ENCODE measurements at places on chromosomes 3 and 15.

GRCh38 chr15:80288131-80288530 lies 36.1 kb upstream of the CTXND1 start:
- DNase-seq, result no peak

GRCh38 chr15:66997212-66997611 lies 68.2 kb upstream of the SMAD3 start:
- peak; percentile 63 for DNase-seq

DNA sequence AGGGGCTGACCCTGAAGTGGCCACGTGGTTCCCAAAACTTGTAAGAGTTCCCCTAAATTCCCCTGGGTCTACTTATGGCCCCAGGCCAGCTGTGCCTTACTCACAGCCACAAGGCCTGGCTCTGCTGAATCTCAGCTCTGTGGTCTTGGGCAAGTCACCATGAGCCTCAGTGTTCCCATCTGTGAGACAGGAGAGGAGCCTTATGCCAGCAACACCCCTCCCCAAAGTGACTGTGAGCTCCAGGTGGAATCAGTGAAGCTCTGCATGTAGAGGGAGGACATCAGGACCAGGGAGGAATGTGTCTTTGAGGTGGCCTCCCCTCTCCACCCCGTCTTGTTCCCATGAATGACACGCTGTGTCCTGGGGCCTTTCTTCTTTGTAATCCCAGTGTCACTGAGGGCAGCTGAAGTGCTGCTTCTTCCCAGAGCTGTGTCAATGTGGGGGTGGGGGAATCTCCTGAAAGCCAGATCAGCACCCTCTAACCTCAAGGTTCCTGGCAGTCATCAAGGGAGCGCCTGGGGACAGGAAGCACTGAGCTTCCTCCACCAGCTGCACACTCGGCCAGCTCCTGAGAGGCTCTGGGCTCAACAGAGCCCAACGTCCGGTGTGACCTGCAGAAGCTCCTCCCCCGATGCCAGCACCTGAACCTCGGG lies 258.9 kb downstream of the UACA start:
- DNase-seq, result peak; percentile 52

- DNase-seq, result peak; percentile 48
Observed at GRCh38 chr3:56918111-56918568, 116.4 kb upstream of the ARHGEF3 start.

GRCh38 chr3:50047426-50047825 lies 41.3 kb upstream of the RBM5 start:
- DNase-seq, result no peak

- DNase-seq, result no peak
Observed at GRCh38 chr3:13348661-13349396, 71.3 kb downstream of the NUP210 start.

DNA sequence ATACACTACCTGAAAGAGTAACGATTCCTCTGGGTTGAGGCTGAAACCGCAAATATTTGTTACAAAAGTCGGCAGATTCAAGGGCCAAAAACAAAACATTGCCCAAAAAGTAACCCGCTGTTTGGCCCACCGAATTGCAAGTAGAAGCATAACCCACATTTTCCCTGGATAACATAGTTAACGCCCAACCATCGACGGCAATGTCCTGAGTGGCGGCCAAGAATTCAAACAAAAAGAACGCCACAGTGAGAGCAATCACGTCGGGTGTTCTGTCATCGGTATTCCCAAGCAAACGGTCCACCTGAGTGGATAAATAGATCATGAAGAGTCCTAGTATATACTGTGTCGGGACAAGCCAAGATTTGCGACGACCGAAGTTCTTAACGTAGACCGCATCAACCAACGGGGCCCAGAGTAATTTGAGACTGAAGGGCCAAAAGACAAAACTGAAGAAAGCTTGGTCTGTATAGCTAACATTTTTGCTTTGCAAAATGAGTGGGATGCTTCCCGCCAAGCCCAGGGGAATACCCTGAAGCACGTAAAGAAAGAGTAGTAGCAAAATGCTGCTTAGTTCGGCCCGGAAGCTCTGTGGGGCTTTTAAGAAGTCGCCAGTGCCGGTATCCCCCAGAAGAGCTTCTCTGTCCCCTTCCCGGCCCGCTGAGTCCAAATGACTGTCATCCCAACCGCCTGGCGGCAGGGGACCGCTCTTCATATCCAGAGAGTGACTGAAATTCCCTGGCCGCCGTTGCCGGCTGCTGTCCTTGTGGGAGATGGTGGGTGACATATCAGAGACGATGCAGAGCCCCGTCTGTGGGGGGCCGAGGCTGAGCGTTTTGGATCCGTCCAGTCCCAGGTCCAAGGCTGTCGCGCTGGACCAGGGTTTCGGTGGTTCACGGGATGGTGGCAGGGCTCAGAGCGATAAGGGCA lies 750 bp downstream of the SLC33A1 start:
- no peak for DNase-seq

DNA sequence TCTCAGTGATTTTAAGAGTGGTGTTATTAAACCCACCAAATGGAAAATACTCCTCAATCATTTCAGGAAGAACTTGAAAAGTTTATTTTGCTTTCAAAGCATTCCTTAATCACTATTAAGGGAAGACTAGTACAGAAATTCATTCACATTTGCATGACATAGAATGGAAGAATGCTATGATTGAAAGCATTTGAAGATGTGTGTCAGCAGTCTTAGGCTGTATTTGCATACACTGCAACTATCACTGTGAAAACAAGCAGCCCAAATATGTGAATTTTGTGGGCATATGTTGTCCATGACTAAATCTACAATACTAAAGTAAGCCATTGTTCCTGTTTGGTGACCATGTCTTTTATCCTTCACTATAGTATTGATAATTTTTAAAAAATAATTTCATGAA lies 95.8 kb downstream of the CNTN3 start:
- no peak for DNase-seq

GRCh38 chr3:127133971-127134370 lies 59.0 kb upstream of the PRR23E start:
- DNase-seq, result no peak

DNA sequence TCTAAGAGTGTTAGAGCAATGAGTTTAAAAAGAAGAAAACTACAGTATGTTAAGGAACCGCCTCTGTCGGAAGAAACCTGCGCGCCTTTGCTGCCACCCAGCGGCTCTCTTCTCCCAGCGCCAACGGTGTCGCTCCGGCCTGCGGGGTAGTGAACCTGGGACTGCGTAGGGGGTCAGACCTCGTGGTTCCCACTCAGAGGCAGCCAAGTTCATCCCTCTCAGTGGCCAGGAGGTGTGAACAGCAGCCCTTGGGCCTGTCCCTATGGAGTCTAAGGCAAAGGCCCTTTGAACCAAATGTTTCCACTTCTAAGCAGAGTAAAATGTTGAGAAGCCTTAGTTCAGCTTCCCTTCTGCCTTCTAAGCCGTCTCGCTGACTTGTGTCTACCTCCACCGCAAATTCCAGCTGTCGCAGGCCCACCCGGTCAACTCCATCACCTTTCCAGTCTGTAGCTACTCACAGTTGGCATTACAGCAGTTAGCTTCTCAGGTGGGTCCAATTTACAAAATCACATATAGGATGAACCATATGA lies 980 bp upstream of the RAB27A start:
- DNase-seq, result no peak

GRCh38 chr15:41899854-41900442 lies 6.1 kb upstream of the SPTBN5 start:
- no peak for DNase-seq

GRCh38 chr15:60477916-60478565 lies 901 bp downstream of the ICE2 start:
- peak; percentile 39 for DNase-seq

DNA sequence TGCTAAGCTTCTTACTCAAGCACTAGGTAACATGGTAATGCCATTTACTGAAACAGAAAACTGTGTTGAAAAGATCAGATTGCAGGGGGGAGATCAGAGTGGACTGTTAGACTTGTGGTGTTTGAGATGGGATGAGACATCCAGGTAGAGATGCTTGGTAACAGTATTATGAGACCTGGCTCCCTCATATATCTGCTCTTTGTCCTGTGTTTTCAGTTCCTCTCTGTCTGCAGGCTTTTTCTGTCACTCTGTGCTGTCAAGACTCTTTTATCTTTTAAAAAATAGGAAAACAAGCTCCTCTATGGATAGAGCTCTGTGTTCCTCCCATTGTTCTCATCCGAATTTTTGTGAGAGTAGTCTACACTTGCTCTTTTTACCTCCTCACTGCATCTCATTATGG lies 48.1 kb downstream of the CALML4 start:
- no peak for DNase-seq

DNA sequence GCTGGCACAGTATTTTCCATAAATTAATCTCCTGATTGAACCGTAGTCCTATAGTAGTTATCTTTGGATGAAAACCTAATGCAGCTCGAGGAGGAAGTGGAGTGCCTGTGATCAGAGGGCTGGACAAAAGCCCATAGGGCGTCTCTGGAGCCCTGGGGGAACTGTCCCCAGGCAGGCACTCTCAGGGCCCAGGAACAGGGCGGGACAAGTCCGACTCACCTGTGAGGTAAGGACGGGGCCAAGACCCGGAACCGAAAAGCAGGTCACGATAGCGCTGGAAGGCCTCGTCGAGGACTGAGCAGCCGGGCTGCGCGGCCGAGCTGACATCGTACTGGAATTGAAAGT lies 341 bp downstream of the HEXA start:
- peak; percentile 40 for DNase-seq

- no peak for DNase-seq
Observed at GRCh38 chr3:132325634-132326033, 8.4 kb downstream of the ACP3 start.

GRCh38 chr15:29813009-29813408 lies 9.3 kb downstream of the TJP1 start:
- DNase-seq, result peak; percentile 74

DNA sequence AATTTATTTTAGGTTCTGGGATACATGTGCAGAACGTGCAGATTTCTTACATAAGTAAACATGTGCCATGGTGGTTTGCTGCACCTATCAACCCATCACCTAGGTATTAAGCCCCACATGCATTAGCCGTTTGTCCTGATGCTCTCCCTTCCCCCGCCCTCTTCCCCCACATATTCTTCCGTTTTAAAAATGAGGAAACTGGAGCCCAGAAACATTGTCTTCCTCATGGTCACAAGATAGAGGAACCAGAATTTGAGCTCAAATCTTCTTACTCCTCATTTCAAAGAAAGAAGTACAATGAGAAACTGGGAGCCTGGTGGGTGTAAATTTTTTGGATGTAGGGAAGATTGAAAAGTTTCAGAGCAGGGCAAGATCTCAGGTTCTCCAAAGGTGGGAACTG lies 56.1 kb upstream of the USP3 start:
- DNase-seq, result no peak

GRCh38 chr3:28291577-28291976 lies 50.2 kb downstream of the CMC1 start:
- no peak for DNase-seq

GRCh38 chr3:175620532-175620931 lies 761.4 kb downstream of the NAALADL2 start:
- no peak for DNase-seq

- DNase-seq, result no peak
Observed at GRCh38 chr15:33524274-33524673, 213.5 kb downstream of the RYR3 start.

DNA sequence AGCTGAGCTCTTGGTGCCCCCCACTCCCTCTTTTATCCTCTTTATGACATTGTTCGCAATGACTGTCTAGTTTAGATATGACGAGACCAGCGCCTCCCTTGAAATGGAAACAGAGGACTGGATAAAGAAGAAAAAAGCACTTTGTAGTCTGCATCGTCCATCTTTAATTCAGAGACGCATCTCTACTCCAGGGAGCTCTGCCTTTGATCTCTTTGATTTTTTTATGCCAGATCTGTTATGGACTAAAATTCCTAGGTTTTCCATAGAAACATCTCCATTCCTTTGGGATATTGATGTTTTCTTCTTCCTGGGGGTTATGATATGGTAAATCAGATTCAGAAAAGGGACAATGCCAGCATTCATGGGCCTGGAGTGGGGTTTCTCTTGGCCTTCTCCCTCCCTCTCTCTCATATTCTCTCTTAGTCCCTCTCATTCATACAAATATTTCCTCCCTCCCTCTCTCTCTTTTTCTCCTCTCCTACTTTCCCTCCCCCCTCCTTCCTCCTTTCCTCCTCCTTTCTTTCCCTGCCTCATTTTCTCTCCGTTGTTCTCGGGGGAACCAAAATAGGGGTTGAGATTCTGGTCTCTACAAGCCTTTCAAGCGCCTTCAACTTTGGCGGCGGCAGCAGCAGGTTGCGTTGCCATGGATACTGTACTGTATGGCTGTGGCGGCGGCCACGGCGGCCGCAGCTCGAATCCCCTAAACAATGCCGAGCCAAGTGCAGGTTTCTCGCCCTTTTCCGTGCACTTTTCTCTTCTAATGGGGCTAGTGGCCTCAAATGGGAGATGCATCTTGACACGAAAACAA lies 45.5 kb downstream of the ZIC4 start:
- DNase-seq, result no peak

GRCh38 chr3:123246866-123247265 lies 45.1 kb downstream of the SEC22A start:
- DNase-seq, result no peak

DNA sequence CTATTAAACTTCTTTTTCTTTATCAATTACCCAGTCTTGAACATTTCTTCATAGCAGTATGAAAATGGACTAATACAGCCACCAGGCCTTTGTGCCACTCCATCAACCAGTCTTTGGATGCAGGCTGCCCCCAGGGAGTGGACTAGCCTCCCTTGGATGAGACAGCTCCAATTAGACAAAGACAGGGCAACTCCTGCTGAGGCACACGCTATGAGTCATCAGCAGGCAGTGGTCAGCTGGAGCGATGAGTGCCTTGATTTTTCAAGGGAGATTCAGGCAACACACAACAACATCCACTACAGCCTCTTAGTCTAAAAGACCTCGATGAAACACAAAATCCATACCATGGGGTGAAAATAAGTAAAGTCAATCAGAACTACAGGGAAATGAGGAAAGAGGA lies 160.1 kb downstream of the ARRDC4 start:
- peak; percentile 49 for DNase-seq

- peak; percentile 81 for DNase-seq
Observed at GRCh38 chr15:86300390-86301125, 220.9 kb downstream of the AGBL1 start.

DNA sequence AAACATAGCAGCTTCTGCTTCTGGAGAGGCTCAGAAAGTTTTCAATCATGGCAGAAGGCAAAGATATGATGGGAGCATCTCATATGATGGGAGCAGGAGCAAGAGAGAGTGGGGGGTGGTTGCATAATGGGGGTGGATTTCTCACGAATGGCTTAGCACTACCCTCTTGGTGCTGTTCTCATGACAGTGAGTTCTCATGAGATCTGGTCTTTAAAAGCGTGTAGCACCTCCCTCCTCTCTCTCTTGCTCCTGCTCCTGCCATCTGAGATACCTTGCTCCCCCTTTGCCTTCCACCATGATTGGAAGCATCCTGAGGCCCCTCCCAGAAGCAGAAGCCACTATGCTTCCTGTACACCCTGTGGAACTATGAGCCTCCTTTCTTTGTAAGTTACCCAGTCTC lies 22.2 kb downstream of the HGD start:
- DNase-seq, result no peak

All from bronchial epithelial cell (primary cell).